ENCODE measurements at places on chromosomes 4 and X.

DNA sequence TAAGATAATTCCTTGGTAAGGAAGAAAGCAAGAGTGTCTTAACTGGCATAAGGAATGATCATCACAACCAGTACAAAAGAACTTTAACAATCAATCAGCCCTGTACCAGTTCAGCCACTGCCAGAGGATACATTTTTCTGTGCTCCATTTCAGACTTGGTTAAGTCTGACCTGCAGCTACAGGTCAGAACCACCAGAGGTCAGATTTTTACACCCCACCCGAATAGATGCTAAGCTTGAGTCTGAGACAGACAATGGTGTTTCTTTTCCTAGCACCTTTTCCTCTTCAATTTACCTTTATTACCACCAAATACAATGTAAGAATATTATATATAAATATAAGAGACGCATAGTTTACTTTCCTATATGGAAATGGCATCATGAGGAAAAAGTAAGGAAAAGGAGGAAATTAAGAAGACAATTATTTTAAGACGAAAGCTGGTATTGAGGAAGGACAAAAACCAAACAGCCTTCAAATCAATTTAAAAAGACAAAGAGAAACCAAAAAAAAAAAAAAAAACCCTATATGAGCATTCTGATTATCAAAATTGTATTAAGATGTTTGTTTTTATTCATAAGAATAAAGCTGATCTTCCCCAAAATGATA lies 215.3 kb upstream of the TTC29 start:
- DNase-seq = no peak

DNA sequence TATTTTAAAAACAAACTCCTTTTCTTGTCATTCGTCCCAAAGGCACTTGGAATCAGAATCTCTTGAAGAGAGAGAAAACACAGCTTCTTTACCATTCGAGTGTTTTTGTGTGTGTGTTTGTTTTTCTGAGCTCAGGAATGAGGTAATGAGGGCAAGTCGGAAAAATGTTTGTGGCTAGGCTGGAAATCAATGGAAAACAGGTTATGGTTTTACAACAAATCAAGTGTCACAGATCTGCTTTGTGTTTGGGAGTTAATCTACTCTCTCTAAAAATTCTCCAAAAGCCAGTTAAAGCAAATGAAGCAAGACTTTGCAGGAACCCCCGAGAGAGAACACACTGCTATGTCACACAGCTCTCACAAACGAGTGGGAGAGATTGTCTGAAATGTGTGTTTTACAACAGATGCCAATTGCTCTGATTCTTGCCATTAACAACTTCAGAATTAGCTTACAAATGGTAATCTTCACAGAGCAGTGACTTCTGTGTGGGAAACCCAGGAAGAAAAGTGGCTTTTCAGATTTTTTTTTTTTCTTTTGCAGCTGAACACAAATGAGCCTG lies 264.1 kb downstream of the CBLL2 start:
- no peak for DNase-seq

DNA sequence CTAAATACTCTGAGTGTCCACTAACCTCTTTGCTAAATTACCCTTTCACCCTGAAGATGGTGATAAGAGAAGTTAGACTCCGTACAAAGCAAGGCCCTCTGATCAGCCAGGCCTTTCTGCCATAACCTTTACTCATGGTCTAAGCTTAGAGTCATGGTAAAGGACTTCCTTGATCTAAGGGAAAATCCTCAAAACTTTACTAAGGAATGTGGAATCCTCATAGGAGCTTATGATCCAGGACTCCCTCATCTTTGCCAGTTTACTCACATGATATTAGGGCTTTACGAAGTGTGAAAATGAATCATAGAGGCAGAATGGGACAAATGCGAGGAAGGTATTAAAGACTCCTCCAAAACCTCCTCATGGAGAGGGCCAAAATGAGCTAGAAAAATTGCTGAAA lies 7.9 kb upstream of the FAM13A start:
- DNase-seq = no peak

DNA sequence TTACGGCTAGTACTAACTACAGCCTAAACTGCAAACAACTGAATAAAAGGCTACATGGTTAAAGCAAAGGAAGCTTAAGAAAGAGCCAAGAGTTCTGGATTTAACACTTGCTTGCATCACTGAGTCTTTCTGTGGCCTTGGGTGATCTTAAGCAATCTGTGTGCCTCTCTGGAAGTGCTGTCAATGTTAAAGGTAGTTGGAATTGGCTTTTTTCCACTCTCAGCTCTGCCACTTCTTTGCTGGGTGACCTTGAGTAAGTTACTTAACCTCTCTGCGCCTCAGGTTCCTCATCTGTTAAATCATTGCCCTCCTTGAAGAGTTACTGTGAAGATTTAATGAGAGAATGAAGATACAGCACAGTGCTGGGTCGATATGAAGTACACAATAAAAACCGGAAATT lies 15.7 kb downstream of the SLC2A9 start:
- no peak for DNase-seq

DNA sequence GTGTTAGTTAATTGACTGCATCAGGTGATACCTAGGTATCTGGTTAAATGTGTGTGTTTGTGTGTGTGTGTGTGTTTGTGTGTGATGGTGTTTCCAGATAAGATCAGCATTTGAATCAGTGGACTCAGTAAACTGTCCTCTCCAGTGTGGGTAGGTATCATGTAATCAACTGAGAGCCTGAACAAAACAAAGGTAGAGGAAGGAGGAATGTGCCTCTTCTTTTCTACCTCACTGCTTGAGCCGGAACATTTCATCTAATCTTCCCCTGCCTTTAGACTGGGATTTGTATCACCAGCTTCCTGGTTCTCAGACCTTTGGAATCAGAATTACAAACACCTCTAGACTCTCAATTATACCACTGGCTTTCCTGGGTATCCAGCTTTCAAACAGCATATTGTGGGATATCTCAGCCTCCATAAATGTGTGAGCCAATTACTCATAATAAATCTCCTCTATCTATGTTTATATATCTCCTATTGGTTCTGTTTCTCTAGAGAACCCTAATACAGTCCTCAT lies 120.5 kb downstream of the TBCK start:
- DNase-seq = no peak

Data from activated CD8-positive, alpha-beta memory T cell treated with anti-CD3 and anti-CD28 coated beads for 24 hours (primary cell).